ENCODE measurements at places on chromosomes 2 and 18.

DNA sequence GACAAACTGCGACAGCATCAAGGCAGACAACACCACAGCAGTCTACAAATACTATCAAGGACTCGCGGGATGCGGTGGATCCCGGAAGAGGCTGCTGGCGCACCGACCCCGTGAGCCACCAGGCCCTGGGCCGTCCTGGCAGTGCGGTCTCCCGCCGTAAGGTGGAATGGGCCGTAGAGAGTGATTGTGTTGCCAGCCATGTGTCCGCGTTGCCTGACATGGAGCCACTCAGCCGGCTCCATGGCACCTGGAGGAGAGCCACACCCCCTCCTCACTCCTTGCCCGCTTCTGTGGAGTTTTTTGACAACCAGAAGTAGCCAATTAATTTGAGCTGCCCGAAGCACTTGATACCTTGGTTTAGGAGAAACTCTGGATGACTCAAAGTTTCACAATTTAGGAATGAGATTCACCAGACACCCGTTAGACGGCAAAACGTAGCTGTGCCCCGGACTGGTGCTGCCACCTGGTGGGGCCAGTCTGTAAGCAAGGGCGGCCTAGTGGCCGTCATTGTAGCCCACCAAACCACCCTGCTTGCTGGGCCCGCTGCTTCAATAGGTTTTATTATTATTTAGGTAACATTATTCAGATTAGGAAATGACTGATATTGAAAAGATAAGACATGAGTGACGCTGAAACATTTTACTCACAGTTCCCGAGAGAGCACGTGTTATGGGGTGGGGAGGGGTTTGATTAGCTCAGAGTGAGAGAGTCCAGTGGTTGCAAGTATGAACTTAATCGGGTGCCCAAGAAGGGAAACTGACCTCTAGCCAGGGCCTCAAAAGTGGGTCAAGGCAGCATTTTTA lies 10.2 kb upstream of the IMP4 start:
- DNase-seq, result peak; percentile 59

GRCh38 chr2:54677476-54678265 lies 45.8 kb upstream of the EML6 start:
- DNase-seq, result no peak

DNA sequence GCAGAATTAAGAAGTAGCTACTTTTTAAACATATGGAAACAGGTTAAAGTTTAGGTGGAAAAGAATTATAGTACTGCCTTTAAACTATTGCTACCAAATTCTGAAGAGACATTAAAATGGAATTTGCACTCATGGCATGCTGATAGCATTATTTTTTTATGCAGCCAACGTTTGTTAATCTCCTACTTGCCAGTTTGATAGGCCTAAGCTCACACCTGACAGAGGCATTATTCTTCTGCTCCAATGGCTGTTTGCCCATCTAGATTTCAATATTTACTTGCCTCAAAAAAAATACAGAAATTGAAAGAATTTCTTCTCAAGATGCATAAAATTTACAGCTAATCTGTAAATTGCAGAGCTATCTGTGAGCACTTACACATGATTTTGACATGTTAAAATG lies 849.6 kb downstream of the CNTNAP5 start:
- no peak for DNase-seq

- DNase-seq, result no peak
Measured at GRCh38 chr2:215862351-215862771, 151.0 kb downstream of the MREG start.

- no peak for DNase-seq
Measured at GRCh38 chr18:59961070-59961469, 61.3 kb downstream of the PMAIP1 start.

DNA sequence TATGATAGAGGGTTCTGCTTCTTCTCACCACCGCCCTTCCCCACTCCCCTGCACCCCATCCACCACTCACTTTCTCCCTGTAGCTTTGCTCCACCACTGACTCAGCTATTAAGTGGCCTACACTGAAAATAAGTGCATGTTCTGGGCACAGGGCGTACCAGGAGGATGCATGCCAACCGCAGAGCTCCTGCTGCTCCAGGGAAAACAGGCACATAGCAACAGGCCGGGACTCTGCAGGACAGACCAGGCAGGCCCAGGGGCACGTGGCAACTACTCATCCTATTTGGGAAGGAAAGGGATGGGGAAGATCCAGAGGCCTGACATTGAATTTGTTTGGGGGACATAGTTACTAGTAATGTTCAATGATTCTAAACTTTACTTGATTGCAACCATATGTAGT lies 28.4 kb downstream of the ARL4C start:
- DNase-seq, result no peak

- DNase-seq, result no peak
Measured at GRCh38 chr2:130768191-130768855, 13.0 kb downstream of the AMER3 start.

DNA sequence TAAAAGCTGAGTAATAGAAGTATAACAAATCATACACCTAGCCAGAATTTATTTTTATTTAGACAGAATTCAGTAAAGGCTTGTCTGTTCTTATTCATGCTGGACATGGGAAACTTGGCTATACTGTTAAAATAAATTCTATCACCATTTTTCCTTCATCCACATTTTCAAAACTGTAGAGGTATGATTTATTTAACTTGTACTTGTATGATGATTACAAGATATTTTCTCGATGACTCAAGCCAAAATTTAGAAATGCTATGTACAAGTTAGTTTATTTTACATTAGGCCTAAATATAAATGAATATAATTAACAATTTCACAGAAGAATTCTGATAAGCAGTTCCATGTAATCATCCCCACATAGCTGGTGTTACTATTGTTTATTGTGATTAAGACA lies 194.8 kb upstream of the DOK6 start:
- no peak for DNase-seq

DNA sequence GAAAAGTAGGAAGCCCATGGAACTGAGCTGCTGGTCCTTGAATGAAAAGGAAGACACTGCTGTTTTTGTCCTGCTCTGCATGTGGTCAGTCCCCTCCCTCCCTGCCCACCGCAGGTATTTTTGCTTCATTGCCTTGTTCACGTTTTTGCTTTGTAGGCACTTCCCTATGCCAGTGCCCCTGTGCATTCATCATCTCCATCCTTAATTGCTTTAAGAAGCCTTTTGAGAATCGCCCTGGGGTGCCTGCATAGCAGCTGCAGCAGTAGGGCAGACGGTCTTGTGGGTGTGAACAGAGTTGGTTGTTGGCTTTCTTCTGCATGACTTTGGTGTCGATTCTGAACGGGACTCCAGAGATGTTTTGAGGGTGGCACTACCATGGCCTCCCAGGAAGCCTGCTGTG lies 97.0 kb downstream of the CABLES1 start:
- DNase-seq, result no peak

DNA sequence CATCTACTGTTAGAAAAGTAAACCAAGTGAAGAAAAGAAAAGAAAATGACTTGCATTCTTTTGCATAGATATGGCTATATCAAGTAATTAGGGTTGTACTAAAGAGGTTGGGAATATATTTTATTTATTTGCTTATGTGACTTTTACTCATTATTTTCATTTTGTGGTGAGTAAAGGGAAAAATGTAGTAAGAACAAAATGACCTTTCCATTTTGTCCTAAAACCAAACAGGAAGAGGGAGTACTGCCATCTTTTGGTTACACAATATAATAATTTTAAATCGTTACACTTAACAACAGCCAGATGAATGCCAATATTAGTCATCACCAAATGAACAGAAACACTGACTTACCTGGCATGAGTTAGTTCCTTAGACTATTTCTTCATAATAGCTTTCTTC lies 47.3 kb upstream of the NDUFV2 start:
- no peak for DNase-seq

All from T-cell (primary cell).